ENCODE measurements at places on chromosomes 7 and 10.

DNA sequence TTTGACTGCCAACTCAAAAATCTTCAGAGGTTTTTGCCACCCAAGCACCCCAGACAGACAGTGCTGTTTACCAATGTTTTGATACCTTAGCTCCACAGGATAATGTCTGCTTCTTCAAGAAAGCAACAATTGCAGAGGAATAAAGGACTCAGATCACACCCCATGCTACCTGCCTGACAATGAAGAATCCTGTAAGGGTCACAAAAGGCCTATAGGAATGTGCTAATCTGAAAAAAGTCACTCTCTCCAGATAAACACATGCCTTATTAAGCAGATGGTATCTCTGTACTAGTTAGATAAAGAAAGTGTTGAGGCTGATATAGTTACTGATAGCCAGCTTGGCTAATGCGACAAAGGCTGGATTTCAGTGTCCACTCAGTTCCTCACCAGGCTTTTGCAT, 1076.7 kb upstream of the SORCS1 start:
- DNase-seq, result no peak

- no peak for DNase-seq
These were observed 2.7 kb downstream of the NKX1-2 start for GRCh38 chr10:124446830-124447750.

- no peak for DNase-seq
These were observed 406.3 kb downstream of the GFRA1 start for GRCh38 chr10:115866691-115867090.

DNA sequence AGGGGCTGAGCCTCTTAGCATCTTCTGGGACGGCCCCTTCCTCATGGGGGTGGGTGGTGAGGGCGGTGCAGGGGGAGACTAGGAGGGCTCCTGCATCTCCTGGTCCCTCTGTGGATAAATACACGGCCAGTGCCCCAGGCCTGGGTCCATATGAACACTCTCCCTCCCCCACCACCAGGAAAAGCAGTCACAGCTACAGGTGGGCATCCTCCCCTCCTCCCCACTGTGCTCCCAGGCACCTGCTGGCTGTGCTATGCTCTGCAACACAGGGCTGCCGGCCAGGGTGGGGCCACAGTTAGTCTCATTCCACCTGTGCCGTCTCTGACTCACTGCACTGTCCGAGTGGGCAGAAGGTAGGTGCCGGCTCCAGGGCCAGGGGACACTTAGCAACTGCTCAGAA, 87.3 kb upstream of the INSIG1 start:
- DNase-seq, result no peak

DNA sequence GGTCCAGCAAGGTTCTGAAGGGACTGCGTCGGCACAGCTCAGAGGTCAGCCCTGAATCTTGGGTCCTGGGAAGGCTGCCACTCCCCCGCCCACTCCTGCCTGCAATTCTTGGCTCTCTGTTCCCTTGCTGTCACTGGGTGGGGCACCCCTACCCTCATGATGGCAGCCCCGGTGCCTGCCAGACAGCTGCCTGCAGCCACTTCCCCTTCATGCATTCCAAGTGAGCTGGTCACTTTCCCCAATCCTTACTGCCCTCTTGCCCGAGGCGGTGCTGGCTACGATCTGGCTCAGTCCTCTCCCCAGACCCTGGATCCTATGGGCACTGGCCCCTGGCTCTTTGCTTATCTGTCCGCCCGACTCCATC, 14.2 kb downstream of the MYL10 start:
- DNase-seq, result no peak

DNA sequence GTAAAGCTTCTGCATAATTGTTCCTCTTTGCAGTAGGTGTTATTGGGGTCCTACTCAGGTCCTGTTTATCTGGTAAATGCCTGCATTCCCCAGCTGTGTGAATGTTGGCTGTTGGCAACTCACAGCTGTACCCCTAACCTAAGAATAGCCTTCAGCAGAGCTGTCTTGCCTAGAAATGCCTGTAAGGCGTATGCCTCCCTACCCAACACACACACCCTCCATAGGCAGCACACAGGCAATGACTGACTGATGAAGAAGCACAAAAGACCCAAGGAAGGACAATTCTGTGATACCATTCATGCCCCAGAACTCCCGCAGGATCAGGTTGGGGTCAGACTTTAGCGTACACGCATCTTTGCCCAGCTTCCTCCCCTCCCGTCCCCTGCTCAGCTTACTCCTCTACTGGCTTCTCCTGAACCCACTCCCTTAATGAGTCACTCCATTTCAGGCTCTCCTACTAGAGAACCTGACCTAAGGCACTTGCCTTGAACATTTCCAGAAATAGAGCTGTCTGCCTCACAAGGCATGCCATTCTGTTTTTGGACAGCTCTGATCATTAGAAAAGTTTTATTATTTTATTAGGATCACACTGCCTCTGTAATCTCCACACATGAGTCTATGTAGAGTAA, 99.2 kb upstream of the PIK3CG start:
- no peak for DNase-seq

- DNase-seq, result no peak
These were observed 23.0 kb upstream of the FAM133B start for GRCh38 chr7:92613214-92613613.

DNA sequence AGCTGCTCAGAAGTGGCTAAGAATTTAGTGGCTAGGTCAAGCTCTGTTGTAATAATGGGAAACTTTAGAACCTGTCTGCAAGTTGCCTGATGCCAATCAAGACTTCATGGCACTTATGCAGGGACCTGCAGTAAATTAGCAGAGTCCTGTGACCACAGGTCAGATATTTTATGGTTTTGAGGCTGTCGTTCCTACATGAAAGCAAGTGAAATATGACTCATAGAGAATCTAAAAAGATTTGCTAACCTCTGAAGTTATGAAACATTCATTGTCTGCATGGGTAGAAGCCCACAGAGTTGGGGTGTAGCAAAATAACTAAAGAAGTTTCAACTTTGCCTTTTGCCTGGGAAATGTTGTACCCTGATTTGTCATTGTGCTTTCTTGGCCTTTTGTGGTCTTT, 32.3 kb downstream of the SLC39A12 start:
- DNase-seq, result no peak

DNA sequence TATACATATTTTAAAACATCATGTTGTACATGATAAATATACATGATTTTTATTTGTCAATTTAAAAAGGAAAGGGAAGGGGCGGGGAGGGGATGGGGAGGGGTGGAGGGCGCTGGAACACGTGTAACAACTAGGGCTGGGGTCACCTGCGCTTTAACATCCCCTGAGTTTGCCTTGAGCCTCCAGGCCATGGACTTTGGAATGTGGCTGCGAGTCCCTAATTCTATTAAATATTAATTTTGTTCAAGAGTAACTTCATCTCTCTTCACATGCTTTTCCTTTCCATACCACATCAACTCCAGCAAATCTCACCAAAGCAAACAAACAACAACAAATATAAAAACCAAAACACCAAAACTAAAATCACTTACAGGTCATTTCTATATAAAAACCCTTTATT, 10.6 kb downstream of the IFIT5 start:
- no peak for DNase-seq

DNA sequence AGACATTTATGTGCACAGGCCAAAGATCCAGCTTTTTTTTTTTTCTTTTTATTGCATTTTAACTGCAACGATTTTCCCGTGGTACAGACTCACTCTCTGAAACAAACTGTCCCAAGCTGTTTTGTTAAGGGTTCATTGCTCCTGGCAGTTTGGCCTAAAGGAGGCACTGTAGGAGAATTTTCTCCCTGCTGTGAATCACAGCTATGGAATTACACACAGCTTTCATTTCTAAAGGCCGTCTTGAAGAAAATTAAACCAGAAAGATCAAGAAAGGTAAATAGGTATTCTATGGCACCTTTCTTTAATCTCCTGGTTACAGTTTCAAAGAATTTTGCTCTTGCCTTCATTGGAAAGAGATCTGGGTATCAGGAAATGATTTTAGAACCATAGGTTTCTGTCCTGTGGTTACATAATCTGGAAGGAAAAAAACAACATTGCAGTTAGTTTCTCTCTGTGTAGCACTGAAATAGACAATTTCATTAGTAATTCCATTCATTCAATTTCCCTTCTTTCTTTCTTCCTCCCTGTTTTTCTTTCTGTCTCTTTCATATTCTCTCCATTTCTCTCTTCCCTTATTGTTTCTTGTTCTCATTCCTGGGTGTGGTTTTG, 51.2 kb downstream of the PDK4 start:
- no peak for DNase-seq

DNA sequence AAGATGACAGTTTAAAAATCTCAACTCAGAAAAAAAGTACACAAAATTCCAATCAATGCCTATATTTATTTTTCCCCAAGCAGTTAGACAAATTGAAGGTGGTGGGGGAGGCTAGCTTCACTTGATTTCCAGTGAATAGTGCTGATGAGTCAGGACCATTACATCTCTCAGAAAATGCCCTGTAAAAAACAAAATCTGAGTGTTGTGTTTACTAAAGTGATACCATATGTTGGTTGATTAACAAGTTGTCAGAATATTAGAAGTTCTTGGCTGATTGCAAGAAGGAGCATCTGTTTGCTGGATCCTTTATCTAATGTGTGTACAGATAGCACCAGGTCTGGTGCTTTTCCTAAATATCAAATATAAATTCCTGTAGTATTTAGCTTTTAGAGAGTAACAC, 31.3 kb upstream of the KIAA1217 start:
- DNase-seq, result no peak
